ENCODE measurements at places on chromosomes 16 and 17.

DNA sequence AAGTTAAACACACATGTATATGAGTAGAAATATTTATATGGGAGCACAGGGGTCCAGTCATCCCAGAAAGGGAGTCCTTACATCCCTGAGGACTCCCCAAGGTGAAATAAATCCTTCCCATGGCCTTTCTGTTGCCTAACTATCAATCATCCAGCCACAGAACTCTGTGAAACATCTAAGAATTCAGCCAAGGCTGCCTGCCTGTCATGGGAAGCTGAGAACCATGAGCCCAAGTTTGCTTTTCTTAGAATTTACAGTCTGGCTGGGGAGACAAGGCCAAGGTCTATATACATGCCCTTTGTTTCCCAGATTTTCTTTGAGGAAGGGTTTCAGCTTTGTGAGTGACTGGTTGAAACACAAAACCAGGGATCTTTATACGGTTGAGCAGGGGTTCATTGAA lies 15.8 kb downstream of the MYL4 start:
- no peak for DNase-seq

DNA sequence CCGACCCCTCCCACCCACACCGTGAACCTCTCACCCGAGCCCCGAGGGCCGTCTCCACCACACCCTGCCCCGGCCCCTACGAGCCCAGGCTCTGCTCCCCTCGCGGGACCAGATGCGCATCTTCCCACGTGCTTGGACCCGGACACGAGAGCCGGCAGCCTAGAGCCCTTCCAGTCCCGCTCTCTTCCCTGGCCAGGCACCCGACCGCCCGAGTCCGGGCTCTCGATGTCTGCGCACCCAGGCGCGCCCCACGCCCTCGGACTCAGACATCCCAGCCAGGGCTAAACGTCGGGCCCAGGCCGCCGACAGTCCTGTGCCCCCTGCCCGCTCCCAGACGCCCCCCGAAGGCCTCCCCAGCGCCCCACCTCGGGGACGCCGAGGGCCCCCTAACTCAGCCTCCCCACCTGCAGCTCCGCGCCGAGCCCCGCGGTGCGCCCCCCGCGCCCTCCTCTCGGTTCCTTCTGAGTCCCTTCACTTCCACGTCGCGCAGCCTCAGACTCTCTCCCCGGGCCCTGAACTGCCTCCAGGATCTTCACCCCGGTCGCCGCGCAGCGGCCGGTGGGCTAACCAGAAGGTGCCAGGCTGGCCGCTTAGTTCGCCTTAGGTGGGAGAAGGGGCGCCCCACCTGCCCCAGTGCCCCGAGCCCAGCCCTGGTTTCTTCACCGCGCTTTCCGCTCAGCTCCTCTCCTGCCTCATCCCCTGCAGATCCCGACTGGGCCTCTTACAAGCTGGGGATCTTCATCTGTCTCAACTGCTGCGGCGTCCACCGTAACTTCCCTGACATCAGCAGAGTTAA lies 688 bp downstream of the ADAP2 start:
- no peak for DNase-seq

DNA sequence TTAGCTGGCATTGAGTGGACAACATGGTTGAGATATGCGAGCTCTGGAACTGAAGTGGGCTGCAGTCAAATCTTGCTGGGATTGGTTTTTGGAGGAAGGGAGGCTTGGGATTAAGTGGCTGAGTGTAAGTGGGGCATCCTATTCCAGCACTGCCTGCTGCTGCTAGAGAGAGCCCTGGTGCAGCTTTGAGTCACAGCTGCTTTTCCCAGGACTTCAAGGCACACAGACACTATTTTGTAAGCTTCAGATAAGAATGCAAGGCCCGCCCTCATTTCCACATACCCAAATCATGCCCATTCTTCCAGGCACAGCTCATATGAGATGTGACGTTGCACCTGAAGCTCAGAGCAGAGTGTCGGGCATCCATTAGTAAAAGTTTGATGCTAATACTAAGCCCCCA lies 10.2 kb upstream of the MAF start:
- DNase-seq = no peak

GRCh38 chr17:20089756-20090547 lies 80.8 kb downstream of the SPECC1 start:
- DNase-seq = no peak

DNA sequence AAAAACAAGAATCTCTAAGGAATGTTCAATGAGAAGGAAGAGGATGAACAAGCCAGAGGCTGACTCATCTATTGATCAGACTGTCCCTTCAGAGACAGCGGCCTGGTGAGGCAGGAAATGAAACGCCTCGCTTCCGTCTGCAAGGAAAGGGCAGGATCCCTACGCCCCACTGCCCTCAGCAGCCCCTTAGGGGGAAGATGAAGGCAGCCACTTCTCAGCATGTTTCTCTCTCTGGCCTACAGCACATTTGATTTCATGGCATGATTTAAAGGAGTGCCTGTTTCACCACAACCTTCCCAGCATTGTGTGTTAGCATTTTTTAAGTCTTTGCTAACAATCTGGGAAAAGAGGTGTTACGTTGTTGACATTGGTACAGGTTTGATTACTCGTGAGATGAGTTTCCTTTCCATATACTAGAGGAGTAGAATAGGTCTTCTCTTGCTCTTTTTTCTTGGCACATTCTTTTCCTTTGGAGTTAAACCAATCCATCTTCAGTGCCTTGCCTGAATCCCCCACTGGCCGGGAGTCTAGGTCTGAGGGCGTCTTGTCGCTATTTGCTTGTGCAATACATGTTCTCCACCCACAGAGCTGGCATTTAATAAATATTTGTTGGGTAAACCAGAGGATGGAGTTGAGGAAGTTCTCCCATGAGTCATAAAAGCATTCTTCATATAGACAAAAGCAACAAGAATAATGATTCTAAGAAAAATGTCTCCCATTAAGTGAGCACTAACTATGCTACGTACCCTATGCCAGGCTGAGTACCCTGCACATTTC lies 47.4 kb downstream of the RBFOX3 start:
- no peak for DNase-seq

GRCh38 chr17:34672176-34672785 lies 92.9 kb downstream of the TMEM132E start:
- no peak for DNase-seq

- no peak for DNase-seq
These were observed 10.3 kb downstream of the ZNF469 start for GRCh38 chr16:88393034-88393433.

DNA sequence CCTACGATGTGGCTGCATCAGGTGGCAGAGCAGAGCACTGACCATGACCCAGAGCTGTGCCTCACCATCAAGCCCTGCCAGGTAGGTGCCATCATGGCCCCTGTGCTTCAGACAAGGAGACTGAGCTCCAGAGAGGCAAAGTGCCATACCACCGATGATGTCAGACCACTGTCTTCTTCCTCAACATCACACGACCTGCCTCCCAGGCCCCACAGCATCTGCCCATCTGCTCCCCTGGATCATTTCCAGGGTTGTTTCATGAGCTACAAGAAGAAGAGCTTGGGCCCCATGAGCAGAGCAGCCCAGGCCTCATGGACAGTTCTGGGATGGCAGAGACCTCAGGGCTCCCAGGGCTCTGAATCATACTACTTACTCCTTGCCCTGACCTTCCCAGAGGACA lies 9.9 kb downstream of the XYLT1 start:
- DNase-seq = no peak

GRCh38 chr17:47945529-47946508 lies 4.4 kb downstream of the PNPO start:
- no peak for DNase-seq

GRCh38 chr17:81431545-81432482 lies 36.6 kb downstream of the BAHCC1 start:
- no peak for DNase-seq

- DNase-seq = no peak
These were observed 53.3 kb upstream of the DLX4 start for GRCh38 chr17:49915670-49916069.

GRCh38 chr16:4972938-4973587 lies 14.9 kb downstream of the SEC14L5 start:
- DNase-seq = no peak

DNA sequence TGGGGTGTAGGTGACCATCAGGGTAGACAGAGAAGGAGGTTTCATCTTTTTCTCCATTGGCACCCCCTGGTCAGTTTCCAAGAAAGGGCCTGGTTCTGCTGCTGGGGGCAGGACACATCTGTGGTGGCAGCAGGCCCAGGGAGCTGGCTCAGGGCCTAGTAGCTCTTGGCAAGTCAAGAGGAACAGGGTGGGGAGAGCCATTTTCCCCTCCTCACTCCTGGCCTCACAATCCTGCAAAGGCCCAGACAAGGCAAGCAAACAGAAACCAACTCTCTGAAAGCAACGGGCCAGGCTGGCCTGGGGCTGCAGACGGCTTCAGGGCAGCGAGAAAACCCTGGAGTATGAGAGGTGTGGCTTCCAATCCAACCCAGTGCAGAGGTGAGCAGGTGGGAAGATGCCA lies 192.9 kb upstream of the DYNLRB2 start:
- no peak for DNase-seq

DNA sequence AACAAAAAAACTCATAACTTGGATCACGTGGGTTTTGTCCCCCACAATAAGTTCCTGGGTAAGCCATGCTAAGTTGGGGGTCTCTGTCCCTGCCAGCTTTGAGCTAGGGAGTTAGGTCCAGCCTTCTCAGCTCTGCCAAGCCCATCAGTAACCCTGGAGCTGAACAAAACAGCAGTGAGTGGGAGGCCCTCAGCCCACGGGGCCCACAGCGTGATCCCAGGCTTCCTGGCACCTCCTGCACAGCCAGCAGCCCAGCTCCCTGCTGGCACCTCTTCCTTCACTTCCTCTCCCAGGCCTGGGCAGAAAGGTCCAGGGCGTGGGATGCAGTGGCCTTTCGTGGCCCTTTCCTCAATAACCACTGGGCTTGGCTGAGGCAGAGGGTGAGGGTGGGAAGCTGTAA lies 35.5 kb upstream of the CDC42EP4 start:
- no peak for DNase-seq

DNA sequence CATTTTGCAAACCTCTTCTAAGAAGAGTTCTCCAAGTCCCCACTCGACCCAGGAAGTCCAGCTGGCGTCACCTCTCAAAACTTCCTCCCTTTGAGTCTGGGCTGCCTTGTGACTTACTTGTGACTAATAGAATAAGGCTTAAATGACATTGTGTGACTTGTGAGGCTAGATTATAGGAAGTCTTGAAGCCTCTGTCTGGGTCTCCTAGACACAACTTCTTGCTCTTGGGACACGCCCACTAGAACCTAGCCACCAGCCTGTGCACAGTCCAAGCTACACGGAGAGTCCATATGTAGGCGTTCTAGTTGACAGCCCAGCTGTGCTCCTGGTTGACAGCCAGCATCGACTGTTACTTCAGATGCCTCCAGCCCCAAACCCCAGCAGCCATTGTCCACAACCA lies 66.7 kb upstream of the TANC2 start:
- no peak for DNase-seq

- no peak for DNase-seq
These were observed 1.8 kb downstream of the ZNF23 start for GRCh38 chr16:71460236-71460635.

DNA sequence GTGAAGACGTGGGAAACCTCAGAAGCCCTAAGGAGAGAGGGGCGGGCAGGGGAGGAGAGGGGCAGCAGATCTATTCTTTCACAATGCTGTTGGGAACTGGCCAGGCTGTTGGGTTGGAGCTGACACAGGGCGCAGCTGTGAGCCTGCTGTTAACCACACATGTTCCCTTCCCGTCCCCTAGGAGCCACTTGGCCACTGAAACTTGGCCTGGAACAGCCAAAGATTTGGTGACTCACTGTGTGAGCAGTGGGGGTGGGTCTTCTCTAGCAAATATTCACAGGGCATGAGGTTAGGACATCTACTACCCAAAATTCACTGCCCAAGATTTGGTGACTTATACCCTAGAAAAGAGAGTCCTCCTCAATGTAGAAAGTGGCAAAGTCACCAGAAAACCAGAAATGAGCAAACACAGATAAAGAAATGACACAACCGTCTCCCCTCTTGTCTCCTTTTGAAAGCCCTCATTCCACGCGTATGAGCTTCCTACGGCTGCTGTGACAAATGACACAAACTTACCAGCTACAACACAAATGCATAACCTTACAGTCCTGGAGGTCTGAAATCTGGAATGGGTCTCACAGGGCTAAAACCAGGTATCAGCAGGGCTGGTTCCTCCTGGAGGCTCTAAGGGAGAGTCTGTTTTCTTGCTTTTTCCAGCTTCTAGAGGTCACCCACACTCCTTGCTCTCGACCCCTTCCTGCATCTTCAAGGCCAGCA lies 6.3 kb downstream of the TBC1D16 start:
- no peak for DNase-seq

DNA sequence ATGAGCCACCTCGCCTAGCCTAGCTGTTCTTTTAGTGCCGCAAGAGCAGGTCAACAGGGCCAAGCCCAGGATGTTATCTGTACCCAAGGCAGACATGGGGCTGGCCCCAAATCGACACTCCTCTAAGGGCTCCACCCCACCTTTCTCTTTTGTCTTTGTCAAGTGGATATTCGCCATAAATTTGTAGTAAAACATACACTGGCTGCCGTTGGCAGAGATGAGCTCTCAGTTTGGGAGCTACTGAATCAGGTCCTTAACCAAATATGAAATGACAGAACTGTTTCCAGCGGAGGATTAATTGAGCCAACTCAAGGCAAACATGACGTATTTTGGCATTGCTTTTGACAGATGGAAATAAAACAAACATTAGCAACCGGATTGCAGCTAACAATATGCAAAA lies 556.9 kb upstream of the CDH5 start:
- no peak for DNase-seq

DNA sequence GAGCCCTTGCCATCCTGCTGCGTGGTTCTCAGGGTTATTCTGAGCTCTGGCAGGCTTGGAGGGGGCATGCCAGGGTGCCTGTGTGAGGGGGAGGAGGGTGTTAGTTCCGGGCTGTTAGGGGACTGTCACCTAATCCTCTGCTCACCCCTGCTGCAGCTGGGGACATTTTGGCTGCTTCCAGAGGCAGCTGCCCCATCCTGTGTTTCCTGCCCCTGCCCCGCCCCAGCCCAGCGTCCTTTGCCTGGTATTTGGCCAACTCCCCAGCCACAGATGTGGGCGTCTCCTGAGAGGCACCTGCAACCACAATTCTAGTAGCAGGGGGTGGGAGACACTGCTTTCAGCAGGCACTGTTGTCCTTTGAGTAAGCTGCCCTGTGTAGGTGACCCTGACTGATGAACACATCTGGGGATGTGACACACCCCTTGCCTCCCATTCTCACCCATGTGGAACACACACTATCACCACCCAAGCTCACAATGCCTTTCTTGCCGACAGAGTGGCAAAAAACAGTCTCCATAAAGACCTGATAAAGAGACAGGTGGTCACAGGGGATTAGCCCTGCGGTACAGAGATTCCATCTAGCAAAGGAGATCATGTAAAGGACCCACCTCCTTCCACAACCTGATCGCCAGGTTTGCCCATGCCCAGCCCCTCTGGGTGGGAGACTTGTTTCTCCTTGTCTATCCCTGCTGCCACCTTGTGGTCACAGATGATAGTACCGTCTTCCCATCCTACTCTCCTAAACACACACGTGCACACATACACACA lies at the start of gene CHRNE:
TSS of gene CHRNE (minus strand) at position 48 of the 768 bp plus-strand sequence. CDS start at position 13, 35 bp downstream.
- DNase-seq = peak; percentile 68

GRCh38 chr17:75773121-75773807 lies 8.3 kb upstream of the GALK1 start:
- DNase-seq = no peak

- DNase-seq = peak; percentile 63
These were observed 19.1 kb upstream of the HEXD start for GRCh38 chr17:82399041-82399441.
